CD8-positive, alpha-beta memory T cell (primary cell): ENCODE measurements at places on chromosomes 4 and X. TPM values are rescaled to one million over a fixed set of nuclear protein-coding genes. Genes with fewer than 3 reads are reported as not detected.

MBNL3 gene
- 31.2 TPM for total RNA-seq

GRCh38 chrX:44401151-44401550, 57.7 kb upstream of the EFHC2 start:
- DNase-seq: no peak

MTNR1A gene
- not detected for total RNA-seq

DNA sequence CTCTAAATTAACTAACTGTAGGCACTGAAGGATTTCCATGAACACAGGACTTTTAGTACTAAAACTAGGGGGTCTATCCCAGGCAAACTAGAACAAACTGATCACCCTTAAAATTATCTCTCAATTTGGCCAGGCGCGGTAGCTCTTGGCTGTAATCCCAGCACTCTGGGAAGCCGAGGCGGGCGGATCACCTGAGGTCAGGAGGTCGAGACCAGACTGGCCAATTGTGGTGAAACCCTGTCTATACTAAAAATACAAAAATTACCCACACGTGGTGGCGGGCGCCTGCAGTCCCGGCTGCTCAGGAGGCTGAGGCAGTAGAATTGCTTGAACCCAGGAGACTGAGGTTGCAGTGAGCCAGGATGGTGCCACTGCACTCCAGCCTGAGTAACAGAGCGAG, 436.6 kb downstream of the RPA4 start:
- DNase-seq: no peak

GRCh38 chrX:148728901-148729300, 228.5 kb downstream of the AFF2 start:
- no peak for DNase-seq

DNA sequence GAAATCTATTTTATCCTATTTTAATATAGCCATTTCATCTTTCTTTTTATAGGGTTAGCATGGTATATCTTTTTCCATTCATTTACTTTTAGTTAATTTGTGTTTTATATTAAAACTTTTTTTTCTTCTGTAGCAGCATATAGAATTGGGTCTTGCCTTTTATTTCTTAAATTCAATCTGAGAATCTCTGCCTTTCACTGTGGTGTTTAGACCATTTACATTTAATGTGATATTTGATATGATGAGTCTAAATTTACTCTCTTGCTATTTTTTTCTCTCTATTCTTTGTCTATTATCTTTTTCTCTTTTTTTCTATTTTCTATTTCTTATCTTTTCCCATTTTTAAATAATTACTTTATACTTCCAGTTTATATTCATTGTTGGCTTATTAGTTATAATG, 105.4 kb upstream of the HAND2 start:
- no peak for DNase-seq

DNA sequence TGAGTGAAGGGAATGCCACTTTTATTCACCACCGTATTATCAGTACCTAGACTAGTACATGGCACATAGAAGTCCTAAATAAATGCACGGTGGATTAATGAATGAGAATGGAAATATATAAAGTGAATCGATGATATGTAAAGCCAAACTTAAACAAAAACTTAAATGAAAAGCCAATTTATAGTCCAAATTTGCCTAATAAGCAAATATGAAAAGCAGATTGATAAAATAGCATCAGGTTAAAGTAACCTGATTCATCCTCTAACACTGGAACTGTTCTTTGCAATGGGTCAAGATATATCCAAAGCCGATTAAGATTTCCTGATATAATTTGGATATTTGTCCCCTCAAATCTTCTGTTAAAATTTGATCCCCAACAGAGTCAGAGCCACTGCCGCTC, 66.9 kb upstream of the MAGEB10 start:
- no peak for DNase-seq

GRCh38 chrX:151736685-151737084, 2.1 kb downstream of the CNGA2 start:
- no peak for DNase-seq

PPEF1 gene
- not detected for total RNA-seq

DNA sequence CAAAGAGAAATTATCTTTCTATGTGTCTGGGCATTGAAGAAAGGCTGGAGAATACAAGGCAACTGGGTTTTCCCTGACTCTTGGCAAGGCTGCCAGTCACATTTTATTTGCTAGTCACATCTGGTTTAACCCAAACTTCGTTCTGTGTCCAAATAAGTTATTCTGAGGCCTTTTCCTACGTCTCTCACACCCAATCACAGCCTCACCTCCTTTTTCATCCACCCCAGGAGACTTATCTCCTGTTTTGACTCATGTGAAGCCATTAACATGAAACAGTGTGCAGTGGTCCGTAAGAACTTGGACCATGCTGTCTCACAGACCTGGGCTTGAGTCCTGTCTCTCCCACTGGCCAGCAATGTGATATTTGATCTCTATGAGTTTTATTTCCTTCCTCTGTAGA, 59.3 kb downstream of the CNGA2 start:
- DNase-seq: no peak

DNA sequence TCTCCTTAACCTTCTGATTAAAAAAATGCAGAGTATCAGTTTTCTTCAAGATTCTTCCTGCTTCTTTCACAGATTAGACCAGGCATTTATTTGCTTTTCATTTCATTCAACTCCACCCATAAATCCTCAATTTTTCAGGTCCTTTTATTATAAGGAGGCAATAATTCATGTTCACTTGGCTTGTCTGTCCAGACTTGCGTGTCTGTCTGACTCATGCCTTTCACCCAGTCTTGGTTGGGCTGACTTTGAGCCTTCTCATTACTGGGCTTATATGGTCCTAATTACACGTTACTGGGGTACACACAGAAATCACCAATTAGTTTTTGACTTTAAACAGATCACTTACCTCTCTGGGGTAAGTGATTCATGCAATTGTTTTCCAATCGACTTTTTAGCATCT, 48.8 kb upstream of the GALNT7 start:
- DNase-seq: no peak

BST1 gene
- total RNA-seq: 0.44 TPM

DNA sequence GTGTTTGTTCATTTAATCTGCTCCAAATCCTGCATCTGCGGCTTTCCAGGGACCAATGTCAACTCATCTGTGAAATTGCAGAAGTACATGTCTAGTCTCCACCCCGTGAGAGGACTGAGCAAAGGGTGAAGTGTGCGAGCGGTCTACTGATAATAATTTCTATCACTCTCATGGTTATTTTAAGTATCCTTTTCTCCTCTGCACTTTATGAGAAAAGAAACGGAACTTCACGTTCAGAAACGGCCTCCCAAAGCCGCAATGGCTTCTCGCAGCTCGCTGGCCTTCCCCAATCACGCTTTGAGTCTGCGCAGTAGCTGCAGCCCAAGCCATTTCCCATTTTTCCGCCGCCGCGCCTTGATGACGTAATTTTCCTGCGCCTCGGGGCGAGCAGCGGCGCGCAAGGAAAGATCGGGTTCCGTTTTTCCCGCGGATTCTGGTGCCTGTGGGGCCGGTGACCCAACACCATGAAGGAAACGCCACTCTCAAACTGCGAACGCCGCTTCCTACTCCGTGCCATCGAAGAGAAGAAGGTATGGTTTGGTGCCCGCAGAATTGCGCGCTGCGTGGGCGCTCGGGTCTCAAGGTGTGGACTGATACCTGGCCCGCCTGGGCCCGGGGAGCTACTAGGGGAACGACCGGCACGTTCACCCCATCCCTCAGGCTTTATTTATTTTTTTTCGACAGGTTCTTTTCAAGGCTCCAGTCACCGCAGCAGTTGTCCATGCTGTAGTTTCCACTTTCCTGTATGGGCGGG, at the start of gene EXOSC9:
TSS of gene EXOSC9 (plus strand) at position 363 of the 754 bp plus-strand sequence. CDS start at position 465, 102 bp downstream.
- peak; percentile 93 for DNase-seq

- no peak for DNase-seq
These were observed 391.0 kb upstream of the DIPK2B start for GRCh38 chrX:45591650-45592049.

SASH3 gene
- total RNA-seq: 140 TPM

- DNase-seq: no peak
These were observed 672.7 kb downstream of the RPA4 start for GRCh38 chrX:97556359-97556758.

- DNase-seq: no peak
These were observed 176.7 kb downstream of the NPFFR2 start for GRCh38 chr4:72208421-72209075.

- no peak for DNase-seq
These were observed 957.9 kb upstream of the PRKX start for GRCh38 chrX:4671344-4671743.

DNA sequence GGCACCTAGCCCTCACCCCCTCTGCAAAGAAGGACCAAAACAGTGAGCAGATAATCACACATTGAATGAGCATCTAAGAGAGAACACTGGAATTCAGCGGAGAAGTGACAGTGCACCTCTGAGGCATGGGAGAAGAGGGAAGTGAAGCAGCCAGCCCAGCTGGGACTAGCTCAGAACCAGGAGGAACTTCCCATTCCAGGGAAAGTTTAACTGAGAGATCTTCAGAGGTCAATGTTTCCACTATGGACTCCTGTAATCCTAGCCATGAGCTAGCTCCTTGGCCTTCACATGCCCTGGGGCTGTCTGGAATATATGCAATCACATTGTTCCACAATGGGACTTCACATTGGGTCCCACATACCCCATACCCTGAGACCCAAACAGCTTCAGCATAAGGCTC, 24.4 kb downstream of the TLR6 start:
- DNase-seq: no peak

DNA sequence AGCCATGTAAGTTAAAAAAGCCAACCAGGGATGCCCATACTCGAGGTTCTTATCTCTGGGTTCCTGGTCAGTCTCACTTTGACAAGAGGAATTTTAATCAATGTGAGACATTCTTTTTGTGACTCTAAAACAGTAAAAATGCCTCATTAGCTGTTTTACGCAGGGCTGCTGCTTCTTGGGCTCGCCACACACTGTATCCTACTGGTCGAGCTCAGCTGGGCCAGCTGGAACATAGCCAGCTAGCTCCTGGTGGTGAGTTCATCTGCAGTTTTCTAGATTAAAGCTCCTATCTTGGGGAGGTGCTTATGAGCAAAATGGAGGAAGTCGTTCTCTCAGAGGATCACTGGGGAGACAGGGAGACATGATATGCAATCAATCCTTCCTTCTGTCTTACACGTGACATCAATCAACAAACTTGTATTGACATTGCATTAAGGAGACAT, 55.9 kb upstream of the LEF1 start:
- no peak for DNase-seq

DNA sequence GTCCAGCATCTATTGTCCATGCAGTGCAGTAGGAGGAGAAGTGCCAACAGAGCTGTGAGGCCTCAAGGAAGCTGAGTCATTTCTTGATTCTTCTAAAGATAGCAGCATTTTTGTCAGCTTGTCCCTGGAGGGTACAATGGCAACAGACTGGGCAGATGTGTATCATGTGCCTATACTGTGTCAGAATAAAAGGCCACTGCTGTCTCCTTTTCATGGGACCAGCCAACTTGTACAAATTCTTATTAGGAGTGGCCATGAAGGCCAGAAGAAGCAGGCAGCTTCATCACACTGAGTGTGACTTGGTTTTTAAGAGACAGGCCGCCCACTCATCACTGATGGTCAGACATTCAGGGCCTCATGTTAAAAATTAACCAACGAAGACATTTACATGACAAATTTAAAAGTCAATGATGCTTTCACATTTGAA, 185.0 kb upstream of the FAM241A start:
- no peak for DNase-seq

- DNase-seq: peak; percentile 13
These were observed 96.5 kb upstream of the MAOA start for GRCh38 chrX:43559644-43560043.

GRCh38 chr4:176545872-176546271, 226.1 kb downstream of the SPCS3 start:
- DNase-seq: no peak

HTR2C gene
- not detected for total RNA-seq

STK26 gene
- total RNA-seq: 52.4 TPM

HPSE gene
- 10.6 TPM for total RNA-seq

FGG gene
- not detected for total RNA-seq

GRCh38 chr4:95165926-95166524, 382.7 kb downstream of the UNC5C start:
- peak; percentile 53 for DNase-seq

DNA sequence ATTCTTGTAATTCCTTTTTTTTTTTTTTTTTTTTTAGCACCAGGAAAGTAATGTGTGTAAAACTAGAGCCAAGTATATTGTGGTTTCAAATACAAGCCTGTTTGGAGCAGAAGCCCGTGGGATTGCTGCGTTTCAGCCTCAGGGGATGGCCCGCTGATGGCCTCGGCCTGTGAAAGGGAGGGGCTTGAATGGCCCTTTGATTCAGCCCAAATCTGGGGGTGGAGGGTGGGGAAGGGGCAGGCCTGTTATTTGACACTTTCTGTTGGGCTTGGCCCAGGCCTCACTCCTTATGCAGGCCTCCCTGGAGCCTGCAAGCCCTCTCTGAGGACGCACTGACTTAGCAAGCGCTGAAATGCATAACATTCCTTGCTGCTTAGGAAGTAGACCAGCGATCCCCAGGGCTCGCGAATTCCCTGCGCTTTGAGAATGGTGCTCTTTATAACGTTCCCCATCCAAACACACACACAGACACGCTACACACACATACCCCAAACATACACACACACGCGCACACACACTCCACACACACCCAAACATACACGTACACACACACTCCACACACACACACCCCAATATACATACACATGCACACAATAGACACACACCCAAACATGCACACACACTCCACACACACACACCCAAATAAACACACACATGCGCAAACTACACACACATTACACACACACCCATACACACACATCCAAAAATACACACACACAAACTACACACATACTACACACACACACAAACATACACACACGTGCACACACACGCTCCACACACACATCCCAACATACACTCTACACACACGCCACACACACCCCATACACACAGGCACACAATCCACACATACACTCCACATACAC, 29.6 kb downstream of the TLR10 start:
- DNase-seq: no peak
